ENCODE measurements at places on chromosomes 1 and 21.

- DNase-seq = no peak
Observed at GRCh38 chr1:112748396-112748795, 33.3 kb upstream of the PPM1J start.

DNA sequence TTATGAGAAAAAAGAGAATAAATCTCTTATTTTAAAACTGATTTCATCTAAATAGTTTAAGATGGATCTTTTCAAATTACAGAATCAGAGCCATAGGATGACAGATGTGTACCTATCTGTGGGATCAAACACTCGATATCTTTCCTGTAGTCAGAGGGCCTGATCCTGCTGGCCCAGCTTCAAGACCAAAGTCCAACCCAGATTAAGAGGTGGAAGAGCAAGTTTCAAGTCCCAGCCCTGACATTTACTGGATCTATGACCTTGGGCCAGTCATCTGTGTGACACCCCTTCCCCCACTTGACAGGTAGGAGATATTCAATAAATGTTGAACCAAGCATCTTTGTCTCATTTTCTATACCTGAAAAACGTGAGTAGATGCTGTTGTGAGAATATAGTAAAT is 140.7 kb downstream of the FAM78B start:
- no peak for DNase-seq

- no peak for DNase-seq
Observed at GRCh38 chr1:39269349-39269748, 64.9 kb downstream of the MACF1 start.

DNA sequence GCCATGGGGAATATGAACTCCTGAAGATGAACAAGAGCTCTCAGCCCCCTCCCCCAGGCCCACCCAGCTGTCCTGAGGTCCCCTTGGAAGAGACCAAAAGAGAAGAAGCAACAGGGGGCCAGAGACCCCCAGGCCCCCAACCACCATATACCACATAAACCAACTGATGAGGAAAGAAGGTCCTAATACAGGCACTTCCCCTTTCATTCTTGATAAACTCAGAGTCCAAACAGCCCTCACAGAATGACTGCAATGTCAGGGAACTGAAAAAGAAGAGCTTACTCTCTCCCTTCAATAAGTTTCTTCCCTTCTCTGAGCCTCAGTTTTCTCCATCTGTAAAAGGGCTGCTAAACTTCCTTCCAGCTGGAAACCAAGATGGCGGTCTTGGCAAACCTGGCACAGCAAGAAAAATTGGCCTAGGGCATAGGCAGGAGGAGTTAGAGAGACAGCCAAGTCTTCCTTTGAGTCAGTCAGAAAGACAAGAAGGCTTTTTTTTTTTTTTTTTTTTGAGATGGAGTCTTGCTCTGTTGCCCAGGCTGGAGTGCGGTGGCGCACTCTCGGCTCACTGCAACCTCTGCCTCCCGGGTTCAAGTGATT is 90.5 kb downstream of the VWA5B1 start:
- DNase-seq = no peak

GRCh38 chr1:180178511-180179161 is 24.0 kb downstream of the QSOX1 start:
- DNase-seq = peak; percentile 67

- DNase-seq = no peak
Observed at GRCh38 chr1:67257173-67257535, 50.5 kb upstream of the IL12RB2 start.

- no peak for DNase-seq
Observed at GRCh38 chr1:28927266-28927647, 12.9 kb downstream of the EPB41 start.

DNA sequence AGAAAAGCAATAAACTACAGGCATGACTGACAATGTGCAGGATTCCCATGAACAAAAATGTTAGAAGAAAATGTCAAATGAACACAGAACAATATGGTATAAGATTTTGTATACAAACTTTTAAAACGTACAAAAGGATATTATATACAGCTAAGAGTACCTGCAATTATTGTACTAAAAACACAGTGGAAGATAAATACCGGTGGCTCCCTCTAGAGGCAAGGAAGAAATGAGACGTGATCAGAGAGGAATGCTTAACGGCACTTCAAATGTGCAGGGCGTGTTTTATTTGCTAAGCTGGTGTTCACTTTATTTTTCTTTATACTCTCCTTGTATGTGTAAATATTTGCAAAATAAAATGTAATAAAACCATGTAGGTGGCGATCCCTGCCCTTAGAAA is 191.8 kb upstream of the SAMSN1 start:
- peak; percentile 29 for DNase-seq

DNA sequence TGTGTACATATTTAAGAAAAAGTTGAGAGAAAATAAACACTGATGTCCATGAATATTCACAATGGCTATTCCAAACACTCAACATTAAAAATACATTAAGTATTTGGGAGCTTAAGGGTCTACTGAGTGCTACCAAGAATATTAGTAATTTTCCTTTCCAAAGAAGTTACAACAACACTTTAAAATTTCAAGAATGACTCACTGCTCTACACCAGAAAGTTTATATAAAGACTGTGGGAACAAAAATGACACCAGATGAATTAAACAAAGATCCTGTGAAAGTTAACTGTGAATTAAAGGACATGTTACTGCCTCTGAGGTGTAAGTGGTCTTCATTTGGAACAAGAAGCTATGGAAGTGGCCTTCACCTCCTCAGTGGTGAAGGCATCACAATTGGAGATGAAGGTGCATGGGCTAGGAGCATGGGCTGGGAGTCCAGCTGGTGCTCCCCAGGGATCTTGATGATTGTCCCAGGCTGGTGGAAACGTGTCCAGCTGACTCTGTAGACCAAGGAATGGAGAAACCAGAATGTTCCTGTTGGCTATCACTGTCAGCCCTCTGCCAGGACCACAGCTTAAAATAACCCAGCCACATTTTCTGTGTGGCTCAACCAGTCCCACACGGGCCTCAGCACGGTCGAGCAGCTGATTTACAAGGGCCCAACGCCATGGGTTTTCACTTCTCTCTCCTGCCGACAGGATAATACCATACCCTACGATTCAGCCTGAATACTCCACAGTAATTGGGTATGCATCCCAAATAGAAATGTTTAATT is 28.8 kb downstream of the TAF5L start:
- no peak for DNase-seq

- DNase-seq = no peak
Observed at GRCh38 chr1:5740450-5740849, 251.8 kb downstream of the NPHP4 start.

DNA sequence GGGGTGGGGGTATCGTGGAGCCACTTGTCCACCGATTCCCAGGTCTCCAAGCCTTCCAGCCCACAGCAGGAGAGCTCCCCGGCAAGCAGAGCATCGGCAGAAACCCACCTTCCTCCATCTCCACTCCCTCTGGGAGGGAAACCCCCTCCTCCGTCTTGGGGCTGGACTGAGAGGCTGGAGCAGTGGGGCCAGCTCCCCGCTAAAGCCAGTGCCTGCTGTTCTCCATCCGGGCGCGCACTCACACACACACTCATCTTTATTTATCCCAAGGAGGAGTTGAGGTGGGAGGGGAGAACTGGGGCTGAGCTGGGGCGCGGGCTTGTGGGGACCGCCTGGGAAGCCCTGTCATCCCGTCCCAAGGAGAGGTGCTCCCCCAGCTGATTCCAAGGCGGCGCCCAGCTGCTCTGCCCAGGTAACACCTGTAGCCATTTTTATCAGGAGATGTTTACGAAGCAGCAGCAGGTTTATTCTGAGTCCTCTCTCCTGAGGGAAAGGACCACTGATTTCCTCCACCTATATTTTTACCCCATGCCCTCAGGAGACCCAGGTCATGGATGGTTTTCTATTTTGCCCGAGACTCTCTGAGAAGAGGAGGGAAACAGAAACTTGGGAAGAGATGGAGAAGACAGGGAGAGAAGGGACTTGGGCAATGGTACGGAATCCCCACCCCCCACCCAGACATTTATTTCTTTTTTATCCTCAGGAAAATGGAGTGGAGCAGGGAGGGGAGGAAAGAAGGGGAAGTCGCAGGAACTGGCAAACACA is 2.1 kb downstream of the KCNN3 start:
- DNase-seq = no peak

- DNase-seq = no peak
Observed at GRCh38 chr1:228087771-228088251, 5.3 kb downstream of the ARF1 start.

DNA sequence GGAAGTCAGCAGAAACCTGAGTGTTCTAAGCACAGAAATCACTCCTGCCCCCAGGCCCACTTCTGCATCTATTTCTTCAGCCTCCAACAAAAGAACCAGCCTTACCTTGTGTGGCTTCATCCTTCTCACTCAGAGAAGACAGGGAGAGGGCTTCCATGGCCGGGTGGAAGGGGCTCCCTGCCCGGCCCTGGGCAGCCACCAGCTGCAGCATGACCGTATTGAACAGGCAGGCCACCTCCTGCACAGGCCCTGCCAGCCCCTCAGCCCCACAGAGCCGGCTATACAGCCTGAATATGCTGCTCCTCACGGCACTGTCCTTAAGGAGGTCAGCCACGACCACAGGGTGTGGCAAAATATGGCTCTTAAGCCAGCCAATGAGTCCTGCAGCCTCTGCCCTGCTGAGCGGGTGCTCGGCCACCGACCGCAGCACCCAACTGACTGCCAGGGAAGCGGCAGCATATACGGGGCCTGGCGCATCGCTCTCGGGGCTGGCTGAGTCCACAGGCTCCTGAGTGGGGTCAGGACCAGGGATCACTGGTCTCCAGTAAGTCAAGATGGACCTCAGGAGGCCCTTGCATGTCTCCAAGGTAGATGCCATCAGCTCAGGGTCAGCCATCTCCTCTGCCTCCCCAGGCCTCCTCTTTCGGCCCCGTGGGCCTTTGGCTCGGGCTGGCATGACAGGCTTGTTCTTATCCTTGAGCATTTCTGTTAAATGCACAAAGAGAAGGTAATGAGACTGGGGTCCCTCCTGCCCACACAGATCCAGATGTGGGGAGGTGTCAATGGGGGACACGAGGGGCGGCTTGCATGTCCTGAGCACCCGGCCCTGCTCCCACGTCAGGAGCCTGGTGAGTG is 17.9 kb downstream of the MRAP start:
- no peak for DNase-seq

GRCh38 chr1:80566123-80566522 is 1234.6 kb upstream of the ADGRL2 start:
- no peak for DNase-seq

GRCh38 chr1:232868793-232869491 is 63.7 kb downstream of the MAP10 start:
- no peak for DNase-seq

DNA sequence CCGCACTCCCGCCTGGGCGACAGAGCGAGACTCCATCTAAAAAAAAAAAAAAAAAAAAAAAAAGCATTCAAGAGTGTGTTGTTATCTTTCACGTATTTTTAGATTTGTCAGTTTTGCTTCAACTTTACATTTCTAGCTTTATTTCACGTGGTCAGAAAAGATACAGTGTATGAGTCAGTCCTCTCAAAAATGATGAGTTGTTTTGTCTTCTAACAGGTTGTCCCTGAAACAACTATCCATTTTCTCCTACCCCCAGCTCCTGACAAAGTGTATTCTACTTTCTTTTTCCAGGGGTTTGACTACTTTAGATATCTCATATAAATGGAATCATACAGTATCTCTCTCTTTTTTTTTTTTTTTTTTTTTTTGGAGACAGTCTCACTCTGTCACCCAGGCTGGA is 5.5 kb upstream of the ZNF695 start:
- no peak for DNase-seq
